ENCODE measurements at places on chromosomes 5 and 9. TPM values are rescaled to one million over a fixed set of nuclear protein-coding genes. Genes with fewer than 3 reads are reported as not detected.

DNA sequence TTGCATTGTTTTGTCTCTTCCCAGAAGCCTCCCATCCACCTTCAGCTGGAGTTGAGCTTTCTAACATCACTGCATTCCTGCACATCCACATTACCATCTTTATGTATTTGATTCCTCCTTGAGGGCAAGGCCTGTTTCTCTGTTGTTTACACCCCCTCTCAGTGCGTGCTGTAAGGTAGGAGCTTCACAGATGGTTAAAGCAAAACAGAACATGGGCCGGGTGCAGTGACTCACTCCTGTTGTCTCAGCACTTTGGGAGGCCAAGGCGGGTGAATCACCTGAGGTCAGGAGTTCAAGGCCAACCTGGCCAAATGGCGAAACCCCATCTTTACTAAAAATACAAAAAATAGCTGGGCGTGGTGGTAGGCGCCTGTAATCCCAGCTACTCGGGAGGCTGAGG lies 110.9 kb downstream of the KCNIP1 start:
- DNase-seq, result no peak

GRCh38 chr9:97840521-97840920 lies 12.5 kb upstream of the FOXE1 start:
- no peak for DNase-seq

The EDIL3 gene
- total RNA-seq, result 47.2 TPM

The FOXI1 gene
- not detected for total RNA-seq

GRCh38 chr5:74185599-74185998 lies 454.9 kb downstream of the ENC1 start:
- DNase-seq, result no peak

The PCDHB12 gene
- 2.0 TPM for total RNA-seq

The OLFM1 gene
- 53.4 TPM for total RNA-seq

DNA sequence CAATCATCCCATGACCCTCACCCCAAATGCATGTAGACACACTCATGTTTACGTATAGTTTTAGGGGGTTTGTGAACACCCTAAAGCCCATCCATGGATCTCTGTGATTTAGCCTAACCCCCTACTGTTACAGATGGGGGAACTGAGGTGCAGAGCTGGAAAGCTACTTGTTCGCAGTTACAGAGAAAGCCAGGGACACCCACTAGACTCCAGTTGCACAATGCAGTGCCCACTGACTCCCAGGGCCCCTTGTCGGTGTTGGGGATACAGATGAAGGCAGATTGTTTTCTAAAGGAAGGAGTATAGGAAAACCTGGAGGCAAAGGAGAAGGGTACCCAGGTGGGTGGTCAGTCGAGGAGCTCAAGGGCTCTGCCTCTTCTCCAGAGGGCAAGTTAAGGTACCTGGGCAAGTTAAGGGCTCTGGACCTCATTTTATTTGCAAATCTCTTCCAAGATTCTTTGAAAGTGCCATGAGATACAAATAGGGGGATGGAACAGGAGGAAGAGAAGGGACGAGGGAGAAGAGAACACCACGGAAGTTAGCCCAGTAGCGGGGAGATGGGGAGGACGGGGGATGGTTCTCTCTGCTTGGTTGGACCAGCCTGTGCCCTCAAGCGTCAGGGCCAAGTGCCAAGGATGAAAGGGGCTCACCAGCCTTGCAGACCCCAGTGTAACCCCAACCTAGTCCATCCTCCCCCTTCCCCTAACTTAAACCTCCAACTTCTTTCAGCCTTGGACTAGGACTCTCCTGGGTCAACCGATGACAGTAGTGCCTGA lies 958 bp downstream of the MYOZ3 start:
- no peak for DNase-seq

The PFN3 gene
- total RNA-seq, result not detected

DNA sequence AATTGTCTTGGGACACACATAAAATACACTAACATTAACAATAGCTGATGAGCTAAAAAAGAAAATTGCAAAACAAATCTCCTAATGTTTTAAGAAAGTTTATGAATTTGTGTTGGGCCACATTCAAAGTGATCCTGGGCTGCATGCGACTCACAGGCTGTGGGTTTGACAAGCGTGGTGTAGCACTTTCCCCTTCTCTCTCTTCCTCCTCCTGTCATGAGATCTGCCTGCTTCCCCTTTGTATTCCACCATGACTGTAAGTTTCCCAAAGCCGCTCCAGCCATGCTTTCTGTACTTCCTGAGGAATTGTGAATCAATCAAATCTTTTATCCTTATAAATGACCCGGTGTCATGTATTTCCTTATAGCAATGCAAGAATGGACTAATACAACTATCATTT lies 178.0 kb downstream of the TLR4 start:
- DNase-seq, result no peak

The CCDC180 gene
- total RNA-seq, result 8.2 TPM

GRCh38 chr9:138072897-138073296 lies 195.3 kb downstream of the CACNA1B start:
- peak; percentile 50 for DNase-seq

GRCh38 chr5:124795829-124796228 lies 49.4 kb upstream of the ZNF608 start:
- no peak for DNase-seq

GRCh38 chr9:112680731-112681402 lies 37.0 kb downstream of the INIP start:
- peak; percentile 51 for DNase-seq

GRCh38 chr5:149610589-149611255 lies 29.4 kb downstream of the ARHGEF37 start:
- no peak for DNase-seq

- no peak for DNase-seq
Measured at GRCh38 chr5:120872297-120872696, 408.2 kb downstream of the PRR16 start.
